ENCODE measurements at places on chromosomes 4 and X.

GRCh38 chr4:135418353-135418752 lies 1216.8 kb upstream of the PABPC4L start:
- no peak for DNase-seq

- no peak for DNase-seq
Measured at GRCh38 chr4:105280338-105281123, 133.9 kb downstream of the TET2 start.

GRCh38 chr4:150960079-150960478 lies 55.0 kb downstream of the LRBA start:
- DNase-seq = no peak

DNA sequence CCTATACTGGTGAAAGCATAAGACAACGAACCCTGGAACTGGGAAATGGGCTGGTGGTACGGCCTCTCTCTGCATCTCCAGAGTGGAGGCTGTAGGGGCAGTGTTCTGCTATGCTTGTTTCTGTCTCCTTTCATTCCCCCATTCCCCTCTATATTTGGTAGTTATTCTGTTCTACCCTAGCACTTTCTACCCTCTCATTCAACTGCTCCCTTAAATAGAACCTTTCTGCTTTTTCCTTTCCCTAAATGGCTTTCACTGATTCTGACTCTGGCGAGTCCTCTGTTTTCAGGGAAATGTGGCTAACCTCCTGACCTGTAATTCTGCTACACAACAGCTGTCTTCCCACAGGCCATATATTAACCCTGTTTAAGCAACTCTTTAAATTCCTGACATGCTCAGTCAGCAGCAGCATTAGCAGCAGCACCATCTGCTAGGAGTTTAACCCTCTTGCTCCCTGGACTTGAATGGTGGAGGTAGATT lies 94.2 kb downstream of the CXCL13 start:
- DNase-seq = peak; percentile 38

GRCh38 chrX:112967341-112967740 lies 126.7 kb upstream of the AMOT start:
- no peak for DNase-seq

DNA sequence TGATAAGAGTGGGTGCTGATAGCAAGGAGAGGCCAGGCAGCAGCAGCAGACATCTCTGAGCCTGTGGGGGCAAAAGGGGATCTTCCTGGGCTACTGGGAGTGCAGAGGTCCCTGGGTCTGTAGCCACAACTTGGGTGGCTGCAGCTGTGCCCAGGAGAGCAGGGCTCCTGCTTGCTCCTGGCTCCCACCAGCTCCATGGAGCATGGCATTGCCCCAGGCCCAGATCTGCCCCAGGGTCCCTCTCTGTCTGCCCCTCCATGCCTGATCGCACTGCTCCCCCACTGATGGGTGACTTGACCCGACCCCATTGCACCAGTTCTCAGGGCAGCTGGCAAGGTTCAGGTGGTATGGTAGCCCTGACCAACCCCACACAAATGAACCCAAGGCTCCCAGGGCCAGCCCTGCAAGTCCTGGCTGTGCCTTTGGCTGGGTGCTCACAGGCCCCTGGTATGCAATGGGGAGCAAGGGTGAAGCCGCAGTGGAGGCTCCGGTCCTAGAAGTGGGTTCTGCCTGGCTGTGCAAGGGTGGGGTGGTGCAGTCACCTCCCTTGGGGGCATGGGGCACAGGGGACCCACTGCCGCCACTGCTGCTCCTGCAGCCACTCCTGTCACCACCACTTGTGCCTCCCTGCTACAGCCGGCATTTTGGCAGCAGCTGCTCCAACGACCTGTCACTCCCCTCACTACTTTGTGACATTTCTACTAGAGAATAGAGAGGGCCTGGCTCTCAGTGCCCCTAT lies 184.9 kb downstream of the NPFFR2 start:
- no peak for DNase-seq

GRCh38 chr4:40916880-40917279 lies 167.1 kb downstream of the NSUN7 start:
- DNase-seq = peak; percentile 28

Measured in glutamatergic neuron (in vitro differentiated cells).